ENCODE measurements at places on chromosomes 7 and 10. TPM values are rescaled to one million over a fixed set of nuclear protein-coding genes. Genes with fewer than 3 reads are reported as not detected.

- no peaks in the 10 kb centered on the region for H3K36me3 ChIP-seq
- no peak overlapping the region for H3K4me3 ChIP-seq
- no peak for DNase-seq
- peaks cover 1% of the 10 kb centered on the region for H3K27me3 ChIP-seq
Measured at GRCh38 chr10:130036296-130037065, 72.4 kb upstream of the EBF3 start.

DNA sequence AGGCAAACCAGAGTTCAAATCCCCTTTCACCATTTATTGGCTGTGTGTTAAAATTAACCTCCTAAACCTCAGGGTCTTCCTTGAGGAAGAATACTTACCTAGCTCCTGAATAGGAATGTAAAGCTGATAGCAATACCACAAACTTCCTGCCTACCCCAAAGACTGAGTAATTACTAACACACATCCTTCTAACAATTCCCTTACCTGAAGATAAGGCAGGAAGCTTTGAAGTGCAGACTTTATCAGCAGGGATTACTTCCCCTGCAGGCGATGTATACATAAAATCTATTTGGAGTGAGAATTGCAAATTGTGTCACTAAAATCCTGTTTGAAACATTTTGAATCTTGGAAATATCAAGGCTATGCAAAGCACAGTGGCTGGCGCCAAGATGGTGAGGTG is 21.2 kb downstream of the EVX1 start:
- H3K27ac ChIP-seq = no peak overlapping the region
- H3K4me1 ChIP-seq = no peaks in the 10 kb centered on the region
- no peak for DNase-seq
- no peaks in the 10 kb centered on the region for H3K36me3 ChIP-seq

DNA sequence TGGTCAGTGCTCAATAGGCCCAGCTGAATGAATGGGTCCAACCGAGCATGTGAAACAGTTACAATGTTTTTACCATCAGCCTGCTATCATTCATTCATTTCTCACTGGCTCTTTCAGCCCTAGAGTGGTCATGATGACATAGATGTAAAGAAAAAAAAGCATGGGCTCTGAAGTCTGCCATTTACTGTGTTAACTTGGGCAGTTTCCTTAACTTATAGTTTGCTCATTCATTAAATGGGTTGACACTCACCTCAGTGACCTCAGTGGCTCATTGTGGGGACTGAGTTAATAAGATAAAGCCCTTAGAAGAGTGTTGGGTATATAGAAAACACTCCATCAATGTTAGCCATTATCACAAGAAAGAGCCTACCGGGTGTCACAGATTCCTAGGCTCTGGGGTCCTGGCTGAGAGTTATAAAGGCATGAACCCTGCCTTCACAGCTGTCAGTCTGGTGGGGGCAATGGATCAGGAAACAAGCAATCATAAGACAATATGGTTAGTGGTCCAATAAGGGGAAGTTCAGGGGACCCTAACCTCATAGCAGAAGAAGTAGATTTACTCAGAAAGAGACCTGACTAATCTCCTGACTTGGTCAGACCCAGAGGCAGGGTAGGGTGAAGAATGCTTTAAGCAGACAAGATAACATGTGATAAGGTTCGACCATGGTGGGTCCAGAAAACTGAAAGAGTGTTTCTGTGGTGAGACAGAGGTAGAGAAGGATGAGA is 29.7 kb upstream of the GPAM start:
- H3K36me3 ChIP-seq = no peaks in the 10 kb centered on the region
- no peak overlapping the region for H3K27ac ChIP-seq
- DNase-seq = no peak
- no peaks in the 10 kb centered on the region for H3K4me1 ChIP-seq

- no peak overlapping the region for H3K4me3 ChIP-seq
- no peak overlapping the region for H3K27ac ChIP-seq
- H3K4me1 ChIP-seq = no peaks in the 10 kb centered on the region
- no peaks in the 10 kb centered on the region for H3K27me3 ChIP-seq
- H3K36me3 ChIP-seq = no peaks in the 10 kb centered on the region
Measured at GRCh38 chr10:71280825-71281224, 38.2 kb upstream of the SLC29A3 start.

DNA sequence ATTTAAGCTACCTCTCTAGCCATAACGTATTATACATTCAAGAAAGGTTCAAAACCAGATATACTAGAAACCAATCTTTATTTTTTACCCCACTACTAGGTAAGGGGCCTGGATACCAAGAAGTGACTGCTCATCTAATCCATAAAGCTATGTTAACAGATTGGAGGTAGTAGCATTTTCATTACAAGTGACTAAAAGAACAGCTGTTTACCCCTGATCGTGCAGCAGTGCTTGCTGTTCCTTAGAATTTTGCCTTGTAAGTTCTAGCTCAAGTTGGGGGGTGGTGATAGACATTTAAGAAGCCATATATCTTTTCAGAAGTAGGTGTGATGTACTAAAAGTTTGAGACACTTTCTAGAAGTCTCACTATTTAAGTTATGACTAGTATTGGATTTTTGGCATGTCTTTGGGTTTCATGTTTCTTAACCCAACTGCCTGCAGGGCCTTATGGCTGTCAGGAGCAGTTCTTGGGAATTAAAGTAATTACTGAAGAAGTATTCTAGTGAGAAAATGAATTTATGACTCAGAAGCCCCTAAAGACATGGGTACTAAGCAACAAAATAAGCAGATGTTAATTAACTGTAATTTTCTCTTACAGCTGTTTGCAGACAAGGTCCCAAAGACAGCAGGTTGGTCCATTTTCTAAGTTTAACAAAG is 2.3 kb downstream of the PPIA start:
- H3K27ac ChIP-seq = peak overlapping the region; percentile 99
- no peak for DNase-seq
- H3K27me3 ChIP-seq = no peaks in the 10 kb centered on the region
- H3K4me1 ChIP-seq = peaks cover 31% of the 10 kb centered on the region

DNA sequence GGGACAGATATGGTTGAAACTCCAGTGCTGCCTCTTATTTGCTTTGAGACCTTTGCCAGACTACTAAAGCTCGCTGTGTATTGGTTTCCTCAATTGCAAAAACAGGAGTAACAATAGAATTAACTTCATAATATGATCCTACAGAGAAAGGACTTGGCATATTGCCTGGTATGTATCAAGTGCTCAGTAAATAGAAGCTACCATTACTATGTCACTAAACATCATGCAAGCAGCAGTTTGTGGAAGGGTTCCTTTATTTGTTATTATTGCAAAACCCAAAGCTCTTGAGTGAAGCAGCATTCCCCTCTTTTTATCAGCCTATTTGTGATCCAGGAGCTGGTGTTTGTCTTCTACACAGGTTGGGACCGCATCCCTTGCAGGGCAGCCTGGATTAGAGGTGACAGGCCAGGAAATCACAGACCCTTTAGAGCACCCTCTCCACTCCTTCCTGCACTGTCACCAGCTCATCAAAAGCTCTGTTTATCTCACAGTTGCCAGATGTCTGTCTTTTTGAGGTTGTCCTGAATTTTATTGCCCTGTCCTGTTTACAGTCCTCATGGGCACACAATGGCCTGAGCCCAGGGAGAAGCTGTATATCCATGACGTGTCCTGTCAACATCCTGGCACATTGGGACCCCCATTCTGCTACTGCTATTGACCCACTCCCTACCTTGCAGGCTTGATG is 121.5 kb downstream of the SNX10 start:
- H3K36me3 ChIP-seq = no peaks in the 10 kb centered on the region
- DNase-seq = no peak
- H3K27me3 ChIP-seq = peaks cover 6% of the 10 kb centered on the region
- H3K4me3 ChIP-seq = no peak overlapping the region
- H3K27ac ChIP-seq = no peak overlapping the region

DNA sequence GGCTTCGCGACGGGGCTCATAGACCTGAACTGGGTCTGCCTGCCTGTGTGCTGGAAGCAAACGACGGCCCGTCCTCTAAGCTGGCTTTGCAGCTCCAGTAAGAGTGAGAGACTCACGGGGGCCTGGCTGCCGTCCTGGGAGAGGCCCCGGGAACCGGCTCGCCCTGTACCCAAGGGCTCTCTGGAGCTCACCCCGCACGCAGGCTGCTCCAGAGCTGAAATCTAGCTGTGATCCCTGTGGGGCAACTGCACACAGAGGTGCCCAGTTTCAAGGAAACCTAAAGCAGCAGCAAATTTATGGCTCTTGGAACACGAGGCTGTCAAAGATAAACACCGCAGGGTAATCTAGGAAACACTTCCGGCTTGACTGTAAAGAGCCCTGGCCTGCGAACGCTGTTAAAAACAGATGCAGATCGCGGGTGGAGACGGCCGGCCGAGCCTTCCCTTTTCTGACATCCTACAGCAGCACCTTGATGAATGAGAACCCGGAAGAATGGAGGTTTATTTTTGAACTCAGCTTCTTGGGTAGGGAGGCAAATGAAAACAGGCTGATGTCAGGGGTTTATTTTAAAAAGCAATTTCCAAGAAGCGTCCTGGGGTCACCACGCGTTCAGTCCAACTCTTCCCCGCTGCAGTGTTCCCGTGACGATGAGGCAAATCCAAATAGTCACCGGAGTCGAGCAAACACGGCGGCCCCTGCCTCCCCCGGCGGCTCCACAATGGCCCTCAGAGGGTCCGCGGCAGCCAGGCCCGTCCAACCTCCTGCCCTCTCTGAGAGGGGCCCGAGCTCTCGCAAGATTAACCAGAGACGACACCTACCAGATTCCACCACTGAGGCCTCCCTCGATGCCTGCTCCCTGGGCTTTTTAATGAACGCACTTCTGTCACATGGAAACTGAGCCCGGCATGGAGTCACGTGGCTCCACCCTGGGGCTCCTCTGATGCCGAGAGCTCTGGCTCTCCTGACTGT is 29.6 kb downstream of the AMZ1 start:
- DNase-seq = peak; percentile 55
- peaks cover 68% of the 10 kb centered on the region for H3K4me1 ChIP-seq
- peaks cover 25% of the 10 kb centered on the region for H3K27me3 ChIP-seq
- H3K27ac ChIP-seq = no peak overlapping the region

- H3K36me3 ChIP-seq = peaks cover 49% of the 10 kb centered on the region
- no peak overlapping the region for H3K27ac ChIP-seq
- no peak for DNase-seq
- peaks cover 52% of the 10 kb centered on the region for H3K4me1 ChIP-seq
Measured at GRCh38 chr7:66925255-66925654, 4.2 kb downstream of the TMEM248 start.

DNA sequence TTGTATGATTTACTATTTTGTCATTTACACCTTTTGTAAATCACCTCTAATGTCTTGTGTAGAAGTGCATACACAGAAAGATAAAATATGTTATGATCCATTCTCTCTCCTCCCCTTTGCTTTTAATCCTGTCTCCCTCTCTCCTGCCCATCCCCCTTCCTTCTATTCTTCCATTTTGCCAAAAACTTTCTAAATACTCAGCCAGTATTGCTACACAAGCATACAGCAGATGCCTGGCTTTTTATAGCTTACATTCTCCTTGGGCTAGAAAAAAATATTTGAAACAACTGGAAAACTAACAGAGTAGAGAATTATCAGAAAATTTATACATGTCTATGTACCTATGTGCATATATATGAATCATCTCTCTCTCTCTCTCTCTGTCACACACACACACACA is 308.7 kb upstream of the BMPER start:
- no peaks in the 10 kb centered on the region for H3K27me3 ChIP-seq
- no peak for DNase-seq
- no peak overlapping the region for H3K4me3 ChIP-seq
- no peak overlapping the region for H3K27ac ChIP-seq

GRCh38 chr10:23386052-23386451 is 41.5 kb upstream of the C10orf67 start:
- H3K27ac ChIP-seq = no peak overlapping the region
- no peak for DNase-seq
- no peaks in the 10 kb centered on the region for H3K4me1 ChIP-seq
- no peak overlapping the region for H3K4me3 ChIP-seq
- no peaks in the 10 kb centered on the region for H3K27me3 ChIP-seq
- H3K36me3 ChIP-seq = no peaks in the 10 kb centered on the region

DNA sequence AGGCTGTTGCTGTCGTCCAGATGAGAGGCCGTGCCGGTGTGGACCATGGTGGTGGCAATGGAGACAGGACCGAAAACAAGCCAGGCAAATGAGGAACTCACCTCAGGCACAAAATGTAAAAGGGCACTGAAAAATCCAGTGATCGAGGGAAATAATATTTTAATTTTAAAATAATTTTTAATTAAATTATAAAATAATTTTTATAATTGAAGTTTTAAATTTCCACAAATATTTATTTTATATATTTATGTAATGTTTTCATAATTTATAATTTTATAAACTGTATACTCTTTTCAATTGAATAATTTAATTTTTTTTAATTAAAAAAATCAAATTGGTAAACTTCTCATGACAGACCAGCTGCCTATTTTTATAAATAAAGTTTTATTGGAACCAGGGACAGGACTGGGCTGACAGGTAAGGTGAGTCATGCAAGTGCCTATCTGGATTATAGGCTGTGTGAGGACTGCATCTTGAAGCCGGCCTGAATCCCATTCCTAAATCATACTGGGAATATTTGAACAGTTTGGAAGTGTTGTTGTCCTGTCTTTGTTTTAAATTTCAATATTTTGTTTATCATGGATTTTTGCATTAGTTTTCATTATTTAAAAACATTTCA is 15.6 kb downstream of the ACSM6 start:
- no peak overlapping the region for H3K27ac ChIP-seq
- no peak overlapping the region for H3K4me3 ChIP-seq
- no peak for DNase-seq
- no peaks in the 10 kb centered on the region for H3K27me3 ChIP-seq
- H3K36me3 ChIP-seq = no peaks in the 10 kb centered on the region
- H3K4me1 ChIP-seq = no peaks in the 10 kb centered on the region

- DNase-seq = no peak
- H3K4me3 ChIP-seq = no peak overlapping the region
Measured at GRCh38 chr7:98968621-98969020, 90.3 kb downstream of the TRRAP start.

DNA sequence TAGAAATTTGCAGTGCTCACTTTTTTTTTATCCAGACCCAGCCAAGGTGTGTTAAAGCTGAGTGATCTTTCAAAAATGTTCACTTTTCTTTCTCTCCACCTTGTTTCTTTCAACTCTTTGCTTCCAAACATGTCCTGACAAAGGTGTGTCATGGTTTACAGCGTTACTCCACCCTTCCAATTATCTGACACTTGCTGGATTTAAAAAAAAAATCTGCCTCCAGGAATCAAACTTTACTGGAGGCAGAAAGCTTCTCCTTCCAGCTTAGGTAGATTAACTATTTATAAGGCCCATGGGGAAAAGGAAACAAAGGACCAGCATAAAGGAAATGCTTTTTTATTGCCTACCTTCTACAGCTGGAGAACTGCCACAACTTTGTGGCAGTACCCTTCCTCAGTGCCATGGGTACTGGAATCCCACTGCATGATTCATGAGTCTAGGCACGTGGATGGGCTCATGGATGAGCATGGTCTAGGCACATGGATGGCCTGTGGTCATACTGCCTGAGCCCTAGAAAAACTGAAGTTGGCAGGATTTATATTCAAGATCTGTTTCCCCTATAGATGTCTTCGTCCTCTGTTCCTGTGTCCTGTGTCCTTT is at the start of gene COL17A1:
TSS of gene COL17A1 (minus strand) at position 80 of the 600 bp plus-strand sequence. CDS start 5,207 bp downstream, outside the sequence.
- no peaks in the 10 kb centered on the region for H3K36me3 ChIP-seq
- no peaks in the 10 kb centered on the region for H3K4me1 ChIP-seq
- DNase-seq = no peak
- no peak within 1 kb of the TSS for H3K4me3 ChIP-seq
- no peak within 1 kb of the TSS for H3K27ac ChIP-seq
- no peaks in the 10 kb centered on the region for H3K27me3 ChIP-seq

- peaks cover 9% of the 10 kb centered on the region for H3K27me3 ChIP-seq
- H3K4me3 ChIP-seq = no peak overlapping the region
- H3K4me1 ChIP-seq = no peaks in the 10 kb centered on the region
- H3K27ac ChIP-seq = no peak overlapping the region
Measured at GRCh38 chr7:116739307-116739706, 67.3 kb downstream of the MET start.

TMEM229A gene
- not detected for total RNA-seq

CAV2 gene
- not detected for total RNA-seq

PNLIPRP3 gene
- total RNA-seq = not detected

GATA3 gene
- 27.2 TPM for total RNA-seq

TRIM73 gene
- 6.4 TPM for total RNA-seq

STAG3 gene
- 15.8 TPM for total RNA-seq
